Common myeloid progenitor, CD34-positive (primary cell): ENCODE measurements at places on chromosomes 4 and X.
A peak's percentile ranks its signal among the peaks of the same experiment; 100 is the strongest.

DNA sequence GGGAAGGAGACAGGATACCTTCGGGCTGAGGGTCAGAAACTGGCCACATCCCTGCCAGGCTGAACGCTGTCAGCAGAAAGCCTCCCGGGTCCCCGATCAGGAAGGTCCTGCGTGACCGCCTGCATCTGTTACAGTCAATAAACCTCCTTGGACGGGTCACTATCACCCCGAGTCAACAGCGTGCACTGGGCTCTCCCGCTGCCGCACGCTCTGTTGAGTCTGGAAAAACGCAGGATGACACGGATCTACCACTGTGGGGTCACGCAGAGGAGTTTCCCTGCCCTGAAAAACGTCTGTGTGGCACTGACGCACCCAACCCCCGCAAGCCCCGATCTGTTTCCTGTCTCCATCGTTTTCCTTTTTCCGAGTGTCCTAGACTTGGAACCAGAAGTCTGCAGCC, 12.1 kb downstream of the PPP2R3B start:
- no peaks in the 10 kb centered on the region for H3K36me3 ChIP-seq
- no peak overlapping the region for H3K27ac ChIP-seq
- H3K4me1 ChIP-seq = peaks cover 4% of the 10 kb centered on the region
- H3K27me3 ChIP-seq = no peaks in the 10 kb centered on the region
- H3K4me3 ChIP-seq = peak overlapping the region; percentile 70

DNA sequence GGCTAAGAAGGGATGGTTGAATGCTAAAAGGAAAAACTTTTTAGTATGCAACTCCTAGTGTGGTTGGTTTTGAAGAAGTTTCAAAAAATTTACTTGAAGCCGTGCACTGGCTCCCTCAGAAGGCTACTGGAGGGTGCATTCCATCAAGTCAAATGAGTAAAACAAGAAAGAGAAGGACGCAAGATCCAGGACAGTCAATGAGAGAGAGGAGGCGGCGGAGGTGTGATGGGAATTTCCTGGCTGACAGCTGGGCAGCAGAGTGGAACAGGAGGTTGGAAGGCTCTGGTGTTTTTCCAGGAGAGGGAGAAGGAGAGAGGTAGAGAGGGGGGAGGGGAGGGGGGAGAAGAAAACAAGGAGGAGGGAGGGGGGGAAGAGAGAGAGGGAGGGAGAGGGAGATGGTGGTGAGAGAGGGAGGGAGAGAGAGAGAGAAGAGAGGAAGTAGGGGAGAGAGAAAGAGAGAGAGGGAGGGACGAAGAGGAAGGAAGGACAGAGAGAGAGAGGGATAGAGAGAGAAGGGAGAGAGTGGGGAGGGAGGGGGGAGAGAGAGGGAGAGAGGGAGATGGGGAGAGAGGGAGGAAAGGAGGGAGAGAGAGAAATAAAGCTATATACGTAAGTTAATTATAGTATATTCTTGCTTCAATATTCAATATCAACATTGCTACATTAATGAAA, 126.4 kb downstream of the SH3KBP1 start:
- no peak overlapping the region for H3K4me3 ChIP-seq
- no peaks in the 10 kb centered on the region for H3K27me3 ChIP-seq
- no peak overlapping the region for H3K27ac ChIP-seq
- no peak for DNase-seq
- peaks cover 9% of the 10 kb centered on the region for H3K4me1 ChIP-seq

DNA sequence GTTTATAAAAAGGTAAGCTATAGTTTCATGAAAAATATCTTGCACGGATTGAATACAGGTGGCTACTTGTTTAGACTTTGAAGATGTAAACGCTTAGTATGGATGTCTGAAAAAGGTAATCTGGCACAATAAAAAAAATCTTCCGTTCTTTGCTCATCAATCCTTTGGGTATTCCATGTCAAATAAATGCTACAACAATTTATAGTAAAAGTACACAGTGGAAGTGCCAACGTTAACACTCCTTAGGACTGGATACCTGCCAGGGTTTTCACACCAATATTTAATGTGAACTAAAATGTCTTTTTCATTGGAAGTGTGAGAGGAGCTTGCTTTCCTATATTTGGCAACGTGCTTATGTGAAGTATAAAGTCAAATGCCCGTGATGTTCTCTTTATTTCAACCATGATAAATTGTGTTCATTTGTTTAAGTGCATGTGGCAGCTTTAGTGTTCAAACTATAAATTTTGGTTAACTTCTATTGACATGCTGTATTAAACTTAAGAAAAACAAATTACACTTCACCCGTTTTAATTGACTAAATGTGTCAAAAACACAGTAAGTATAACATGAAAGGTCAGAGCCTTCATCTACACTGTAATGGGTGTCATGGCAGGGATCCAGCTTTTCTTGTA, 121.7 kb upstream of the HAND2 start:
- no peaks in the 10 kb centered on the region for H3K4me1 ChIP-seq
- DNase-seq = no peak
- H3K27ac ChIP-seq = no peak overlapping the region
- no peak overlapping the region for H3K4me3 ChIP-seq

GRCh38 chr4:48271626-48272025, 2.0 kb upstream of the TEC start:
- no peak for DNase-seq
- H3K4me3 ChIP-seq = no peak overlapping the region
- H3K36me3 ChIP-seq = peaks cover 6% of the 10 kb centered on the region
- H3K27ac ChIP-seq = no peak overlapping the region

DNA sequence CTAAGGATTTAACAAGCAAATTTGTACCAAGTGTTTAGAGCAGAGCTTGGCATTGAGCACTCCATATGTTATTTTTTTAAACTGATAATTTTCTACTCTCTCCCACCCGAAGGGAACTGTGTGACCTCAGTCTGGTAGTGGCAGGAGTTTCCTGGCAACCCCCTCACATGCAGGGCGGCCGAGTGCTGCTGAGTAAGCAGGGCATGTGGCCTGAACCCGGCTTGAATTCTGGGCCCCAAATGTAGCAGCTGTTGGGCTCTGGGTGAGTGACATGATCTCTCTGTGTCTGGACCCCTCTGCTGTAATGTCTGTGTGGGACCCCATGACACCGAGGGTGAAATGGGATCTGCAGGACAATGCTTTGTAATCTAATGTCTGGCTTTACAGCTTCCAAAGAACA, 13.6 kb upstream of the C4orf50 start:
- peaks cover 2% of the 10 kb centered on the region for H3K27me3 ChIP-seq
- no peak overlapping the region for H3K4me3 ChIP-seq
- no peak overlapping the region for H3K27ac ChIP-seq

GRCh38 chrX:116628464-116628863, 165.7 kb upstream of the CT83 start:
- no peaks in the 10 kb centered on the region for H3K36me3 ChIP-seq
- H3K4me3 ChIP-seq = no peak overlapping the region
- no peaks in the 10 kb centered on the region for H3K27me3 ChIP-seq
- DNase-seq = no peak
